ENCODE measurements at places on chromosomes 3 and 15.
A peak's percentile ranks its signal among the peaks of the same experiment; 100 is the strongest.

- peak; percentile 66 for DNase-seq
Observed at GRCh38 chr15:48671103-48672022, 25.9 kb upstream of the FBN1 start.

- no peak for DNase-seq
Observed at GRCh38 chr3:56154297-56154696, 314.0 kb downstream of the ERC2 start.

GRCh38 chr3:65751123-65751700, 287.5 kb downstream of the MAGI1 start:
- DNase-seq, result peak; percentile 59

- DNase-seq, result no peak
Observed at GRCh38 chr3:45509038-45509767, 85.3 kb upstream of the LIMD1 start.

DNA sequence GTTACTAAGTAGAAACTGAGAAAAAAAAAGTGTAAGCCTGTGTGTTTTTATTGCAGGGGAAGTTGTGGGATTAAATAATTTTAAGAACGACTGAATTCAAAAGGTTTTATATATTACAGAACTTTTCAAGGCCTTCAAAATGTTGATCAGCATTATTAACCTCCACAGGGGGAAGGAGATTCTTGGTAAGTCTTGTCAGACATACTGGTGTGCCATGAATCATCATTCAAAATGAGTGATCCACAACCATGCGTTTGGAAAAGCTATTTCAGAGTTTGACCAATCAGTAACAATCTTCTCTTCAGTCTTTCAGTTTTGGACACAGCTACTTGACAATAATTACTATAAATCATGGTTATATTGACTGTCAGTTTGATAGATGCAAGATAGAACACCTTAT, 70.2 kb downstream of the ADAMTS9 start:
- DNase-seq, result no peak

DNA sequence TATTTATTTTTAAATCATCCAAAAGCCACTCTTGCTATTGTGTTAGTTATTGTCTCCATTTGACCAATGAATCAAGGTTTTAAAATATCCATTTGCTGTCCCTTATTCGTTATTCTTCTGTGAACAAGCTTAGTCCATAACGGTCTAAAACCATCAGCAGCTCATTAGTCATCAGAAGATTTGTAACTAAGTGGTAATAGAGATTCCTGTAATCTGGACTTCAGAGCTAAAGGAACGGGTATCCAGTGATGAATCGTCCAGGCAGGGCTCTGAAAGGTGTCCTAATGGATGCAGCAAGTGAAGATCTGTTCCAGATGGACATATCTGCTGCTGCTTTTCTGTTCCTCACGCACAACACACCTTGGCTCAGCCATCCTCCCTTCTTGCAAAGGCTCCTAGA, 362.7 kb upstream of the CFAP20DC start:
- no peak for DNase-seq

GRCh38 chr3:73765878-73766545, 141.3 kb upstream of the PDZRN3 start:
- no peak for DNase-seq

DNA sequence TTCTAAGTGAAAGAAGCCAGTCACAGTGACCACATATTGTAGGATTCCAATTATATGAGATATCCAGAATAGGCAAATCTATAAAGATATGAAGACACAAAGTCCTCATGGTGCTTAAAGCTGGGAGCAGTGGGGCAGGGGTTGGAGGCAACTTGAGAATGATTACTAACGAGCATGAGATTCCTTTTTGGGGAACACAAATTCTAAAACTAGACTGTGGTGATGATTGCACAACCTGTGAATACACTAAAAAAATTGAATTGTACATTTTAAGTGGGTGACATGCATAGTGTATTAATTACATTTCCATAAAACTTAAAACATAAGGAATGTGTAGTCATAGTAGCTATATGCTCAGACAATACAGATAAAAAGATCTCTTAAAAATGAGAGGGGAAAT, 103.2 kb downstream of the DPH6 start:
- no peak for DNase-seq

DNA sequence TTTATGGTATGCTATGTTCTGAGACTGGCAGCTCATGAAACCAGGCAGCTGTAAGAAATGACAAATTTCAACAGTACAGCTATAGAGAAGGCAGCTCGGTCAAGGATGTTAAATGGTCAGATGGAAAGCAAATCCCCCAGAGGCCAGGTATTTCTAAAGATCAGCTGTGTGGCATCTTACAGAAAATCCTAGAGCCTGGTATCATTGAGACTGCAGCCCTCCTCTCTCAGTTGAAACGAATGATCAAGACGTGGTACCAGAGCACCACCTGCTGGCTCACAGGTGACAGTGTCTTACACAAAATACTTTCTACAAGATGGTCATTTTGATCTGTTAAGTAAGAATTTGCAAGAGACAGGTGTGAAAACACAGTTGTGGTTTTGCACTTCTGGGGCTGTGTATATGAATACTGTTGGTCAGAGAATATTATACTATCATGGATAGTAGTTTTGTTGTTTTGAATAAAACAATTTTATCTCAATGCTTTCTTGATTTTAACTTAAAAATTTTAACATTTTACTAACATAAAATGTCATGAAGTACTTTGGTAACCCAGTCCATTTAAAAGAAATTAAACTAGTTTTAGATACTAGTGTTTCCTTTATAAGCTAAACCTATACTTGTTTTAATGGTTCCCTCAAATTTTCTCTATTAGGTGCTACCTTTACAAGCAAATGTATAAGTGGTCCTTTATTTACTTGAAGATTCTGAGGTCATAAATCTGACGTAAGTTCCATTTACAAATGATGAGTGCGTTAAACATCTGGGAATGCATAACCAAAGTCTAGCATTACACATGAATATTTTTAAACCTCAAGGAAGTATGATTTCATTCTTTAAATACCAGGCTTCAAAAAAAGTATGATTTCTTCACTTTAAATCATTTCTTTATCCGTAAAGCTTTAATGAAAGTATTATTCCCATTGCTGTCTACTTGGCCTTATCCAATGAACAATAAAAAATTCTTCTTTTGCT, 121.8 kb downstream of the PDZRN3 start:
- DNase-seq, result peak; percentile 87

DNA sequence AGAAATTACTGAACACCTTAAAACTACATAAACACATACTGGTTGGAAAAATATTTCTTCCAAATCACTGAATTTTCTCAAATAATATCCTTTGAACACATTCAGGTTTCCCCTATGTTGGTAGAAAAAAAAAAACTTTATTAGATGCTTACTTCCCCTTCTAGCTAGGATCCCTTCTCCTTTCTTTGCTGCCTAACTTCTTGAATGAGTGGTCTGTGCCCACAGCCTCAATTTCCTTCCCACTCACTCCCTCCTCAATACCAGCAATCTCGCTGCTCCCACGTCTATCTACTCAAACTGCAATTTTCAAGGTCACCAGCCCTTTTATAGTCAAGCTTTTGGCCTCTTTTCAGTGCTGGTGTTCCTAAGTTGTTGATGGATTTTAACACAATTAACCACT, 8.3 kb downstream of the CD200R1 start:
- no peak for DNase-seq

DNA sequence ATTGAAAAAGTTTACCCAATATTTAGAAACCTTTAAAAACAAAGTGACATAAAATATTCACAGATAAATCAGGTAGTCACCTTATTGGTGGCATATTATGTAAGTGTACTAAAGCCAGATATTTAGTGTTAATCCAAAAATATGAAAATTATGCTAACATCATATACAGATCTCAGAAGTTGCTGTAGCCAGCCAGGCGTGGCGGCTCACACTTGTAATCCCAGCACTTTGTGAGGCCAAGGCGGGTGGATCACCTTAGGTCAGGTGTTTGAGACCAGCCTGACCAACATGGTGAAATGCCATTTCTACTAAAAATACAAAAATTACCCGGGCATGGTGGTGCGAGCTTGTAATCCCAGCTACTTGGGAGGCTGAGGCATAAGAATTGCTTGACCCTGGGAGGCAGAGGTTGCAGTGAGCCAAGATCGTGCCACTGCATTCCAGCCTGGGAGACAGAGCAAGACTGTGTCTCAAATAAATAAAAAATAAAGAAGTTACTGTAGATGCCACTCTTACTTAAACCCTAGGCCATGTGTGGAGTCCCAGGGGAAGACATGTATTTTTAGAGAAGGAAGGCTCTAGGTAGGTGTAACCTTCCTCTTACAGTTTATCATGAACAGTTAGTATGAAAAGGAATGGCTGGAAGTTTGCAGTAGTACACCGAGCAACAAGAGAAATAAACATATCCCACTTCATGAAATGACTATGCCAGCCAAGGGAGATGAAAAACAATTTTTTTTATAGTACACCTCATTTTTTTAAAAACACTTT, 9.6 kb downstream of the SETD5 start:
- DNase-seq, result no peak

GRCh38 chr15:43134157-43134635, 810 bp downstream of the TMEM62 start:
- no peak for DNase-seq

- no peak for DNase-seq
Observed at GRCh38 chr3:150238995-150239619, 169.0 kb upstream of the TSC22D2 start.

DNA sequence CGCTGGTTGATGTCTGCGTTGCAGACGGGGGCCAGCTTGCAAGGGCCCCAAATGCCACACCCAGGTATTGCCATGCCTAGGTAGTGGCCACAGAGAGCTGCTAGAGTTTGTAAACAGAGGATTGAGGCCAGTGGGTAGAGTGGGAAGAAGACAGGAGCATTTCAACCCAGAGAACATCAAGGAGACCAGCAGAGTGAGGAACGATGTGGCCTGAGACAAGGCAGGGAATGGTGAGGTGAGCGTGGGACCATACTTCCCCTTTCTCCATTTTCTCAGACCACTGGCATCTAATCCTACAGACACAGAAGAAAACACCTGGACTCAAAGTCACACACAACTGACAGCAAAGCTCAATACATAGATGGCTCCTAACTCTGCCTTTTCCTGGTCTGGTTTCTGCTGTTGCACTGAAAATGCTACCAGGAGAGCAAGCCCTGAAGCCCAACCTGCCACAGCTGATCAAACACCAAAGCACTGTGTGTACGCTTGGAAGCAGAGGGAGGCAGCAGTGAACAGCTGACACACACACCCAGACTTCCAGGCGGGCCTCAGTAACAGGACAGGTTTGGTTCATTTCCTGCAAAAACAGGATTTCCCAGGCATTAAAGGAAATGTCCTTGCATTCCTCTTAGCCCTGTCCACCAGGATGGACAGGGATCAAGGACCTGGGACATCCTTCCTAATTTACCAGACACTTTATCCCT, 1.6 kb downstream of the FAM174B start:
- DNase-seq, result no peak

GRCh38 chr3:56691165-56692000, 8.3 kb upstream of the TASOR start:
- DNase-seq, result no peak

- peak; percentile 37 for DNase-seq
Observed at GRCh38 chr3:13483988-13484695, 4.0 kb downstream of the HDAC11 start.

DNA sequence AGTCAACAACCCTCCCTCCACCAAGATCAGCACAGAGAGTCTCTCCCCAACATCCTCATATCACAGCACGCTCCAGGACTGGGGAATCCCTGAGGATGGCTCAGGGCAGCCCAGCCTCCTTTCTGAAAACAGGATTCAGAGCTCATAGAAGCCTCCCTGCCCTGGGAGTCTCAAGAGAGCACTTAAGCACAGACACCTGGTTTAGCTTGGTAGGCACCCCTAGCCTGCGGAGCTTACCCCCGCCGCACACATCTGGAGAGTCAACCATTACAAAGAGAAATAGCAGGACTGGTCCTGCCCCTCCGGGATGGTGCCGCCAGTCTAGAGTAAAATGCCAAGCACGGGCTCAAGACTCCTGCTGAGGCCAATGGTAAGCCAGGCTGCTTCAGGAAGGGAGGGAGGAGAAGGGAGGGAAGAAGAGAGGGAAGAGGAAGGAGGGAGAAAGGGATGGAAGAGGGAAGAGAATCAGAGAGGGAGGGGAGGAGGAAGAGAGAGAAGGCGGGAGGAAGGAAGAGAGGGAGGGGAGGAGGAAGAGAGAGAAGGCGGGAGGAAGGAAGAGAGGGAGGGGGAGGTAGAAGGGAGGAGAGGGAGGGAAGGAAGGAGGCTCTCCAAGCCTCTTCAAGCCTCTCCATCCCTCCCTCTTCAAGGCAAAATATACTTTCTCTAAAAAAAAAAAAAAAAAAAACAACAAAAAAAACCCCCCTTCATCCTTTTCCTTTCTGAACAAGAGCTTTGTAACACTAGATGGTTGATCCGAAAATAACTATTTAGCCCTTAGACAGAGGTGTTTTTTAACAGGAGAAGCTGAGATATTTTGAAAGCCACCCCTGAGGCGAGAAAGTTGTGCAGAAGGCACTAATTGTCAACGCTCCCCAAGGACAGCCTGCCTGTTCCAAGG, 278.6 kb upstream of the TLE3 start:
- peak; percentile 26 for DNase-seq

GRCh38 chr3:88480822-88481221, 331.1 kb downstream of the C3orf38 start:
- DNase-seq, result no peak

DNA sequence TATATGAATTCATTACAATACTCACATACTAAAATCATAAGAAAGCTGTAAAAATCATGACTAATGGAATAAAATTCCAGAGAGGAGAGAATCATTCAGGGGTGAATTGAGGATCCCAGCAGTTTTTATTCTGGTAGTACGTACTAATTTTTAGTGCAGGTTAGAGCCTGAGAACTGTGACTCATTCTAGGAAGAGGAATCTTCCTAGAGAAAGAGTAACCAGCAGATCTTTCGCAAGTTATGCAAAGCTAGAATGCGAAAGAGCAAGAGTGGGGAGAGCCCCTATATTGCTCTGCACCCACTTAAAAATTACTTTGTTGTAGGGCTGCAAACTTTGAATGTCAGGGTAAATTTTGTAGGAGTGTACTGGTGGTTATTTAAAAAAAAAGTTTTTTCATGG, 303.6 kb upstream of the ARPP21 start:
- DNase-seq, result no peak

DNA sequence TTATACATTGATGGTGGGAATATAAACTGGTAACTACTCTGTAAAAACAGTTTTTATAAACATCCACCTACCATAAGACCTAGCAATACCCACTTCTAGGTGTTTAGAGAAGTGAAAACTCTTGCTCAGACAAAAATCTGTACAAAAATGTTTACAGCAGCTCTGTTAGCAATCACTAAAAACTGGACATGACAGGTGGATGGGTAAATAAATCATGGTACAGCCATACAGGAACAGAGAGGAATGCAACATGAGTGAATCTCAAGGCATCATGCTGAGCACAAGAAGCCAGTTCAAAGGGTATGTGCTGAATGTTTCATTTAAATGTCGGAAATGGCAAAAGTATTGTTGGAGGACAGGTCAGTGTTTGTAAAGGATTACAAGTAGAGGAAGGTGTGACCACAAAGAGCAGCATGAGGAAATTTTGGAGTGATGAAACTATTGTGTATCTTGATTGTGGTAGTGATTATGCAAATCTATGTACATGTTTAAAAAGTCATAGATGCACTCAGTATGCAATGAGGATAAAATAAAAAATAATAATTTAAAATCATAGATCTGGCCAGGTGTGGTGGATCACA, 2.8 kb upstream of the RNU5A-1 start:
- DNase-seq, result no peak
